Memory B cell (primary cell): ENCODE measurements at places on chromosomes 4 and X.
A peak's percentile ranks its signal among the peaks of the same experiment; 100 is the strongest.

DNA sequence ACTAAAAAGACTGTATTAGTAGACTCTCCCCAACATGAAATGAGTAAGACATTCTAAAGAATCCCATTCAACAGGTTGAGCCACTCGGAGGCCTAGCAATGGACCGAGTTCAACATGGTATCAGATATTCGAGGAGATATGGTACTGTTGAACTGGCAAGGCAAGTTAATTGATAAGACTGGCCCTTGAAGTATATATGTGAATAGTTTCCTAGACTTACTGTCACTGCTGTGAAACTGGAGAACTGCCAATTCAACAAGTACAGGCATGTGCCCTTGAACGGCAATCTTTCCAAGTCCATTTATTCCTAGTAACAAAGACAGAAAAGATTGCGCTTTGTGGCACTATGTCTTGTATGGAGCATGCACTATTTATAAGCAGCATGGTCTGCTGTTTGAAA lies 24.4 kb downstream of the FAT1 start:
- H3K36me3 ChIP-seq: no peaks in the 10 kb centered on the region
- H3K27ac ChIP-seq: no peak overlapping the region
- H3K4me1 ChIP-seq: no peaks in the 10 kb centered on the region
- DNase-seq: no peak
- H3K4me3 ChIP-seq: no peak overlapping the region

DNA sequence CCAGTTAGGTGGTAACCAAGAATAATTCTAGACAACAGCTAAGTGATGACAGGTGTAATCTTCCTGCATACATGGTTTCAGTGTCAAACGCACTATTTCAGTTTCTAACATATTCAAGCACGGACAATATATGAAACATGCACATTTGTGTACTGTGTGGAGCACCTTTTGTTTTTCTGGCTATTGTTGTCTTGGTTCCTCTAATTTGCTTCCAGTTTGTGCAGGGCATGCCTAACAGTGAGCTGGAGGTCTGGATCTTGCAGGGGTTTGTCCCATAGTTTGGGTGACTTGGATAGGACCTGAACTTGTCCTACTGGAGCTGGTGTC lies 70.5 kb upstream of the TBC1D9 start:
- no peak overlapping the region for H3K4me3 ChIP-seq
- H3K27me3 ChIP-seq: no peaks in the 10 kb centered on the region
- no peak for DNase-seq
- no peak overlapping the region for H3K27ac ChIP-seq

- no peak overlapping the region for H3K4me3 ChIP-seq
- no peaks in the 10 kb centered on the region for H3K4me1 ChIP-seq
- no peaks in the 10 kb centered on the region for H3K36me3 ChIP-seq
- peaks cover 2% of the 10 kb centered on the region for H3K27me3 ChIP-seq
- no peak overlapping the region for H3K27ac ChIP-seq
- DNase-seq: no peak
These were observed 14.8 kb upstream of the TRIM60 start for GRCh38 chr4:165016971-165017370.

GRCh38 chr4:114649908-114650307 lies 51.3 kb downstream of the UGT8 start:
- DNase-seq: no peak
- no peak overlapping the region for H3K27ac ChIP-seq
- peaks cover 2% of the 10 kb centered on the region for H3K36me3 ChIP-seq
- H3K4me3 ChIP-seq: no peak overlapping the region
- no peaks in the 10 kb centered on the region for H3K27me3 ChIP-seq
- peaks cover 38% of the 10 kb centered on the region for H3K4me1 ChIP-seq

DNA sequence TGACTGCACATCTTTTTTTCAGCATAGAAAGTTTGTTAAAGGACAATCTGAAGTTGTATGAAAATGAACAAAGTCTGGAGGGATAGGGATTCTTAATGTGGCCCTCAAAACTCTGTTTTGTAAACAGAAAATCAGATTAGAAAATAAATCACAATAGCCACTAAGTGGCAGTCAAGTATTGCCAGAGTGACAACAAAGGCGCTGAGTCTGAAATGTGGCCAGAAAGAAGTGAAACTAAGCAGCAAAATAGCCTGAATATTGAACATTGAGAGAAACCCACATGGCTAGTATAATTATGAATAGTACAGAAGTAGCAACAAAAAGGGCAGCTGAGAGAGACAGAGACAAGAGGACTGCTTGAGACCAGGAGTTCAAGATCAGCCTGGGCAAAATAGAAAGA lies 81.1 kb upstream of the CT45A1 start:
- no peaks in the 10 kb centered on the region for H3K4me1 ChIP-seq
- H3K27me3 ChIP-seq: no peaks in the 10 kb centered on the region
- no peak overlapping the region for H3K4me3 ChIP-seq
- DNase-seq: no peak
- no peak overlapping the region for H3K27ac ChIP-seq

GRCh38 chr4:137545461-137545861 lies 13.2 kb upstream of the PCDH18 start:
- no peaks in the 10 kb centered on the region for H3K4me1 ChIP-seq
- no peak for DNase-seq
- H3K27ac ChIP-seq: no peak overlapping the region
- no peaks in the 10 kb centered on the region for H3K27me3 ChIP-seq

- no peaks in the 10 kb centered on the region for H3K36me3 ChIP-seq
- DNase-seq: no peak
- H3K27ac ChIP-seq: no peak overlapping the region
- H3K4me1 ChIP-seq: no peaks in the 10 kb centered on the region
- no peaks in the 10 kb centered on the region for H3K27me3 ChIP-seq
- H3K4me3 ChIP-seq: no peak overlapping the region
These were observed 1091.0 kb downstream of the C4orf33 start for GRCh38 chr4:130186931-130187330.

- no peak overlapping the region for H3K27ac ChIP-seq
- no peaks in the 10 kb centered on the region for H3K4me1 ChIP-seq
- H3K36me3 ChIP-seq: no peaks in the 10 kb centered on the region
- no peak overlapping the region for H3K4me3 ChIP-seq
- DNase-seq: no peak
These were observed 198.6 kb upstream of the S100G start for GRCh38 chrX:16451334-16451733.

DNA sequence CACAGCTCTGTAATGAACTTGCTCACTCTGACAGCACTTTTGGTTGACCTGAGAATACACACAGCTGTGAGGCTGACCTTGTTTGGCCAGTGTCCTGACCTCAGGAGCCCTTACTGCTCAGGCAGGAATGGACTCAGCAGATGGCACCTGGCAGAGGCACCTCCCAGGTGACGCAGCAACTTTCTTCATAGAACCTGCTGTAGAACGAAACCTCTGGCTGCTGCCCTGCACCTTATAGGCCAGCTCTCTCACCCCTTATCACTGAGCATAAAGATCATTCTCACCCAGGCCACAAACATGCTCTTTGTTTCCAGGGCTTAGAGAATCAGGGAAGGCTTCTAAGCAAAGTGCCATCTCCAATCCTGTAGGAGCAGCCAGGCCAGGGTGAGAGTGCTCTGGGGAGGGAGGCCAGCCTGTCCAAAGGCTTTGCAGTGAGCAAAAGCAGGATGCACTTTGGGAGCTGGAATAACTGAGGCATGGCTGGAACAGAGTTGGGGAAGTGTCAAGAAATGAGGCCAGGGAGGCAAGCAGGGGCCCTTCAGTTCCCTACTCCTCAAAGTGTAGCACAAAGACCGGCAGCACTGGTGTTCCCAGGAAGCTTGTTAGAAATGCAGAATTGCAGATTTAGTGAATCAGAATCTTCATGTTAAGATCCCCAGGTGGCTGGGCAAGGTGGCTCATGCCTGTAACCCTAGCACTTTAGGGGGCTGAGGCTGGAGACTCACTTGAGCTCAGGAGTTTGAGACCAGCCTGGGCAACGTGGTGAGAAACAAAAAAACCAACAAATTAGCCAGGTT lies 13.3 kb upstream of the CENPU start:
- H3K36me3 ChIP-seq: no peaks in the 10 kb centered on the region
- H3K27ac ChIP-seq: no peak overlapping the region
- no peaks in the 10 kb centered on the region for H3K27me3 ChIP-seq
- H3K4me3 ChIP-seq: no peak overlapping the region

GRCh38 chr4:76725039-76725438 lies 172.9 kb downstream of the SOWAHB start:
- no peak overlapping the region for H3K27ac ChIP-seq
- DNase-seq: no peak
- peaks cover 12% of the 10 kb centered on the region for H3K27me3 ChIP-seq
- H3K36me3 ChIP-seq: no peaks in the 10 kb centered on the region
- no peaks in the 10 kb centered on the region for H3K4me1 ChIP-seq
- no peak overlapping the region for H3K4me3 ChIP-seq

GRCh38 chrX:68988865-68989264 lies 160.0 kb downstream of the EFNB1 start:
- H3K36me3 ChIP-seq: no peaks in the 10 kb centered on the region
- no peaks in the 10 kb centered on the region for H3K4me1 ChIP-seq
- H3K27me3 ChIP-seq: peaks cover 7% of the 10 kb centered on the region
- H3K4me3 ChIP-seq: no peak overlapping the region
- no peak overlapping the region for H3K27ac ChIP-seq

DNA sequence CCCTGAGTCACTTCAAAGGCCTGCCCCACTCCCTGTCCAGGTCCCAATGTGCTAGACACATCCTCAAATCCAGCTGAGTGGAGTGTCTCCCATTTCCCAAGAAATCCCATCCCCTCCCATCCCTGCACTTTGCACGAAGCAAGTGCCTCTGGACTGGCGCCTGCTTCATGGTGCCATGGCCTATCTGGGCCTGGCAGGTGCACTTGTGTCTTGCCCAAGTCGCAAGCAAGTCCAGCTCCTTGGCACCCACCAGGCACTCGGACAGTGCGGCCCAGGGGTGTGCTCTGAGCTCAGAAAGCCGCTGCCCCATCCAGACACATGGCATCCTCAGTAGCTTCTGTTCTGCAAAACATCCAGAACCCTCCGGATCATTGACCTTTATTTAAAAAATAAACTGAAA lies 97.4 kb downstream of the DCTD start:
- H3K27me3 ChIP-seq: peaks cover 5% of the 10 kb centered on the region
- no peak overlapping the region for H3K27ac ChIP-seq
- no peak overlapping the region for H3K4me3 ChIP-seq
- H3K4me1 ChIP-seq: no peaks in the 10 kb centered on the region
- no peaks in the 10 kb centered on the region for H3K36me3 ChIP-seq

DNA sequence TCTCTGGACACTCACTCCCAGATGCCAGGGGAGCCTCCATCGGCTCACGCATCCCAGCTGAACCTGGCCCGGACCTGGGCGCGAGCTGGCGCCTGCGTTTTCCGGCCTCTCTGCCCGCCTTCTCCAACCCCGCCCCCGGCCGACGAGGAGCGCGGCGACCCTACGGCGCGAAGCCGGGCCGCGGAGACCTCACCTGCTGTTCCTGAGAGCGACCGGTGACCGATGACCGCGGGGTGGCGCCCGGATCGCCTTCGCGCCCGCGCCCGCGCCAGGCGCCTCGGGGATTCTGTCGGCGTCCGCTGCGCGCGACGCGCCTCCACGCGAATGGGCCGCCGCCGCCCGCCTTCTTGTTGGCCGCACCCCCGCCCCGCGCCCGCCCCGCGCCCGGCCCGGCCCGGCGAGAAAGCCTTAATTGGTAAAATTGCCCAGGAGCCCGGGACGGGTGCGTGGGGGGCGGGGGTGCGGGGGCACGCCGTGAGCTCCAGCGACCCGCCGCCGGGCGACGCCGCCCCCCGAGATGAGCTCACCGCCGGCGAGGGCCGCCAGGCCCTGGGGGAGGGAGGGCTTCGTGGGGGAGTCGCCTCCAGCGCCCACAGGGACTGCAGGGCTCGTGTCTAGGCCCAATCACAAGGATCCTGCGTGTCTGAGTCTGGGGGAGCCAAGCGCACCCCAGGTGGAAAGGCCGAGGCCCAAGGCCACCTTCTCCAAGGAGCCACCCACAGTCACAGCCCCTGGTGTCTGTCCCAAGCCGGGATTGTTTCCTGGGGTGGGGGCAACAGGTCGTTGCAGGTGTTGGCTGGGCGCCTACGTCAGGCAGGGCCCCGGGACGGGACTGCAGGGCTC lies at the start of gene FLNA:
Gene FLNA (minus strand): TSS at position 322 of the 843 bp plus-strand sequence. CDS start 3,389 bp downstream, outside the sequence.
- no peaks in the 10 kb centered on the region for H3K27me3 ChIP-seq
- no peak for DNase-seq
- H3K36me3 ChIP-seq: no peaks in the 10 kb centered on the region
- peak within 1 kb of the TSS; percentile 43 for H3K4me3 ChIP-seq

DNA sequence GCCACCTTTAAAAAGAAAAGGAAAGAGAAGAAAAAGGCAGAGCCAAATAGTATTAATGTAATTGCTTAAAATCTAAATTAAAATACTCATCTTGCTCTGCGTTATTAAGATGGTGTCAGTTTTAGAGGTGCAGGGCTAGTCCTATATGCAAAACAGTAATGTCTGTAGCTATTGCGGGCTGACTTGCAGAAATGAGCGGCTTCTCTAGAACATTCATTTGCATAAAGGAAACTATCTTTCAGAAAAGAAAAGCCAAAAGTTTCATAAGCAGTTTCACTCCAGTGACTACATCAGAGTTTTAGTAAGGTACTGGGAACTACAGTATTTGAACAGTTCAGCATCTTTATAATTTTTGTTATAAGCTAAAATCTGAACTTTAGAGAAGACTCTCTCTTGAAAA lies 6.0 kb downstream of the SMAD1 start:
- H3K36me3 ChIP-seq: no peaks in the 10 kb centered on the region
- H3K4me1 ChIP-seq: no peaks in the 10 kb centered on the region
- H3K27me3 ChIP-seq: peaks cover 3% of the 10 kb centered on the region
- H3K27ac ChIP-seq: no peak overlapping the region
- H3K4me3 ChIP-seq: no peak overlapping the region

DNA sequence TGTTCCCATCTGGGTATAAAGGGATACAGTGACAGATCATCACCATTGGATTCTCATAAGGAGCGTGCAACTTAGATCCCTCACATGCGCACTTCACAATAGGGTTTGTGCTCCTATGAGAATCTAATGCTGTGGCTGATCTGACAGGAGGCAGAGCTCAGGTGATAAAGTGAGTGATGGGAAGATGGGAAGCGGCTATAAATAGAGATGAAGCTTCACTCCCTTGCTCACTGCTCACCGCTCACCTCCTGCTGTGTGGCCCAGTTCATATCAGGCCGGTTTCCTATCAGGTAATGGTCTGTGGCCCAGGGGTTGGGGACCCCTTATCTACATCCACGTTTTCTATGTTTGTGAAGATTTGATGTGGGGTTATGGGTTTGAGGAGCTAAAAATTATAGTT lies 43.7 kb downstream of the FAT4 start:
- no peaks in the 10 kb centered on the region for H3K36me3 ChIP-seq
- H3K27ac ChIP-seq: no peak overlapping the region
- no peak overlapping the region for H3K4me3 ChIP-seq

GRCh38 chr4:74541667-74542066 lies 96.7 kb downstream of the AREG start:
- peak overlapping the region; percentile 33 for H3K27ac ChIP-seq
- H3K36me3 ChIP-seq: no peaks in the 10 kb centered on the region
- DNase-seq: no peak
- peaks cover 12% of the 10 kb centered on the region for H3K4me1 ChIP-seq
- H3K4me3 ChIP-seq: no peak overlapping the region
